T-helper 9 cell (primary cell): ENCODE measurements at places on chromosomes 16 and 17.

DNA sequence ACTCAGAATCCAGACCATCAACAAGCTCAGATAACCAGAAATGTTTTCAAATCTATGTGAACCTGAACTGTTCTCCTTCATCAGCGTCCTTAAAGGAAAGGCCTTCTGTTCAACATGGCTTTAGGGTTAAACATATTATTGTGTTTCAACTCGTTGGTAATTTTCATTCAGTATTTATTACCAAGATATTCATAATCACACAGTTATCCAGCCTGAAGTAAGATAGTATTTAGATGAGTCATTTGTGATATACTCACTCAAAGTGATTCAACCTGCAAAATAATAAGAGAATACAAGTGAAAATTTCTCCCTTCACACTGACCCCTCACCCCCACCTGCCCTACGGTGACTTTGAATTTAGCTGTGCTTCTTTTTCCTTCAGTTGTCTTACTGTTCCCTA lies 3.0 kb downstream of the CYLD start:
- DNase-seq = no peak

GRCh38 chr16:65763640-65764305 lies 602.7 kb upstream of the CDH5 start:
- DNase-seq = no peak

DNA sequence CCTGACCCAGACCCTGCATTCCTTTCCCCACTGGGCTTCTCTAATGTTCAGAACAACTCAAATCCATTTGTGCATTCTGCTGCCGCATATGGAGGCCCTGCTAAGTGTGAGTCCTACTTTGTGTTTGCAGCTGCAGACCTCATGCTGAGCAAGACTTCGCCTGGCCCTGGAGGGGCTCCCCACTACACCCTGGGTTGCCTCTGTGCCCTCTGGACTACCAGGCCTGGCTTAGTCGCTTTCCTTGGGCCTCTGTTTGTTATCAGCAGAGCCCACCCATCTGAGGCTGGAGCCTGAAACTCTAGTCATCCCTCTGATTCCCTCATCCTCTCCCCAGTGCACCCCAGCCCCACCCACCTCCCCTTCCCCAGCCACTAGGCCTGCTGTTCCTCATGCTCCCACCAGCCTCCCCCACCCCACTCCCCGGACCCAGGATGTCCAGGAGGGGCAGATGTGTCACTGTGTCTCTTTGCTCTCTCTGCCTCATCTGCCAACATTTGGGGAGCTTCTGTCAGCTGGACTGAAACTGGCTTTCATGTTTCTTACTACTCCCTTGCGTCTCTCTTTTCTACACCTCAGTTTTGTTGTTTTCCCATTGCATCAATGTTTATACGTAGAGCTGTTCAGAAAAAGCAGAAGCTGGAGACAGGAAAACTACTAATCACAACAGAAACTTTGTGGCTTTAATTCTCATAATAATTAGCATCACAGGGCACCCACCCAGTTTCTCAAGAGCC lies 17.9 kb upstream of the CD300E start:
- no peak for DNase-seq

- DNase-seq = no peak
Measured at GRCh38 chr17:68957944-68958343, 2.8 kb upstream of the ABCA8 start.

GRCh38 chr17:64022611-64023063 lies 2.2 kb upstream of the ICAM2 start:
- DNase-seq = no peak

GRCh38 chr16:62933929-62934328 lies 897.7 kb upstream of the CDH8 start:
- DNase-seq = no peak

DNA sequence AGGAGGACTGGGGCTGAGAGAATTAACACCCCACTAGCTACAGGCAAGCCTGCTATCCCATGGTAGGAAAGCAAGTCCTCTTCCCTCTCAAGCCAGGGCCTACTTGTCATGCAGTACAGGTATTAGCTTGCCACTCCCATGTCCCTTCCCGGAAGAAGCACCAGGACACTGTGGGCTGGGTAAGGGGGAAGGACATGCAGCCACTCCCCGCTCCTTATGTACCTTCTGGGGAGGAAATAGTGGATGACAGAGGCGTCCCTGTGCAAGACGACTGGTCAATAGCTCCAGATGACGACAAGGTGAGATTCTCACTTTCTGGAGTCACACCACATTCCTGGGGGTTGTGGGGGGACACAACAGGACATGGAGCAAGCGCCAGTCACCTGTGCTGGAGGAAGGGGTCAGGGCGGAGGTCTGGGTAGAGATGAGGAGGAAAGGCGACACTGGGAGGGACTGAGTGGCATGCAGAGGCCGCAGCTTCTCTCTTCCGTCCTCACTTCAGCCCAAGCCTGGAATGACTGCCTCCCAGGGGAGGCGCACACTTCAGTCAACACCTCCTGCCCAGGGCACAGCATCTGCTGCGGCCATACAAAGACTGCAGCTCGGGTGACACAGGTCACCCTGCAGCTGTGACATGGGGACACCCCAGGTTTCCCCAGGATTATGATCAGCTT lies 15.1 kb upstream of the FOXJ1 start:
- no peak for DNase-seq
